Activated CD8-positive, alpha-beta memory T cell treated with anti-CD3 and anti-CD28 coated beads, Interleukin-2, amount 50 U/mL, for 4 hours (primary cell): ENCODE measurements at places on chromosomes 11 and 22.
A peak's percentile ranks its signal among the peaks of the same experiment; 100 is the strongest.

DNA sequence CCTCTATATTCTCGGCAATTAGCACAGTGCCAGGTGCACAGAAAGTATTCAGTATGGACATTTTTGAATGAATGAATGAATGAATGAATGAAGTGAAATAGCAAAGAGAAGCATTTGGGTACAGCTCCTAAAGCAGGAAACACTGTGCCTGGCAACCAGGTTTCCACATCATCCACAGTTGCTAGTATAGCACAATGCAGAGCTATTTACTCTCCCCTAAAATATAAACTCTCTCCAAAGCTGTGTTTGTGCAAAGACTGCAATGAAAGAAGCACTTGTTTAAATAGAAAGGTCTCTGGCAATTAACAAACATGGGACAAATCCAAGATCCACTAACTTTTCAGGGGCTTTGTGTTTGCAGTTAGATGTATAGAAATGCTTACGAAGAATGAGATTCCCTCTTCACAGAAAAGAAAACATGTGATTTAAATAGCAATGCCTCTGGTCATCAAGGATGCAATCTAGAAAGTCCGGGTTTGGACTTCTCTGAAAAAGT, 103.0 kb upstream of the OPCML start:
- no peak for DNase-seq

DNA sequence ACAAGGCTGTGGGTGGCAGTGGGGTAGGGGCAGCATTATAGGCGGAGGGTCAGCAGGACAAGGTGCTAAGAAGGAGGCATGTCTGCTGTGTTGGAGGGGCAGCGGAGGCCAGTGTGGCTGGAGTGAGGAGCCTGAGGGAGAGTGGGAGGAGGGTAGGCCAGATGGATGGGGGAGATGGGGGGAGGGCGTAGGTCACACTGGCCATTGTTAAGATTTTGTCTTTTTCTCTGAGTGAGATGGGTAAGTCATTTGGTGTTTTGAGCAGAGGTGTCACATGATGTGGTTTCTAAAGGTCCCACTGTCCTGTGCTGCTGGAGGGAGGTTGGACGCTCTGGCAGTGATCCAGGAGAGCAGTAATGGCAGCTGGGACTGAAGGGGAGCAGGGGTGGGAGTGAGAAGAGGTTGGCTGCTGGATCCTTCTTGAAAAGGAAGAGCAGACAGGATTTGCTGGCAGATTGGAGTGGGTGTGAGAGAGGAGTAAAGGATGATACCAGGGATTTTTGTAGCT, 9.8 kb downstream of the PPP6R3 start:
- DNase-seq: no peak

GRCh38 chr11:36672815-36673450, 74.9 kb upstream of the RAG2 start:
- no peak for DNase-seq

DNA sequence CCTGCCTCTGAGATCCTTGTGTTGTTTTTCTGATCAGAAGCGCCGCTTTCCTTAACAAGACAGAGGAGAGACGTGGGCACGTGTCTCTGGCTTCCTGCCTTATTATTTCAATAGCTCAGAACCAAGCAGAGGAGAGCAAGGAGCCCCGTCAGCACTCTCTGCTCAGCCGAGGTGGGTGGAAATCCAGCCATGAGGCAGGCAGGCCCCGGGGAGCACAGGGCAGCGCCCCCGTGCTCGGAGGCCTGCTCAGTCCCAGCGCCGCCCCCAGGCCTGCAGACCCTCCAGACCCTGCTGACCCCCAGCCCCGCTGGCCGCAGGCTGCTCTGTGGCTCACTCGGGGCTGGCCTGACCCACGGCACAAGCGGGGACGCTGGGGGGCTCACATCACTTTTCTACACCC, 162.8 kb downstream of the BRD1 start:
- no peak for DNase-seq

- DNase-seq: no peak
Measured at GRCh38 chr22:20741008-20741633, 32.8 kb upstream of the SERPIND1 start.

DNA sequence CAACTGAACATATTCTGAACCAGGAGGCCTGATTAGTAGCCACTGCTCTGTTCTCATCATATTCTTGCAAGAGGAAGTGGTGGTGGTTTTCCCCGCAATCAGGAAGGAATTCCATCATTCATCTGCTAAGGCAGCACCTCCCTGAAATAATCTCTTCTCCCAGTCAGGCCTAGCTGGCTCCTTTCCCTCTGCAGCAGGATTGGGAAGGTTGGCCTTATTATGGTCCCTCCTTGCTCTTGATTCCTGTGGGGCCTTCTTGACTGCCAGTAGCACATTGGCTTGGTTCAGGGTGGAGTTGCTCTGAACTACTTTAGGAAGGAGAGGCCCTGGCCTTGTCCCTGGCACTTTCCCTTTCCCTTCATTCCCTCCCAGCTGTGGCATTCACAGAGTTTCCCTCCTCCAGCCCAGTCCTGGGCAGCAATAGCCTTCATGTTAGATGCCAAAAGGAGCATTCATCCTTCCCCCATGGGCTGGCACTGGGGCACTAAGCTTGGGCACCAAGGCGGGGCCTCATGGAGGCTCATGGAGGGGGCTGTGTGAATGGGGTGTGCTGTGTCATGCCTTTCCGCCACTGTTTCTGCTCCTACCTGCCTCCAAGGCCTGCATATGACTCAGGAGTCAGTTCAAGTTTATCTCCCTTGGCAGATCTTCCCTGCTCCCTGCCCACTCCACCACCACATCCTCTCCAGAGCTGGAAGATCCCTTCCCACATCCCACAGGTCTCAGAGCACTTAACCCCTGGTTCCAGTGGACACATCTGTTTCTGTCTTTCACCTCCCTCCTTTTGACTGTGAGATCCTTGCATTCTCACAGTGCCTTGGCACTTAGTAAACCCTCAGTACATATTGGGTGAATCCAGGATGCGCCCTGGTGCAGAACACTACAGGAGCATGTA, 27.6 kb upstream of the CD44 start:
- DNase-seq: no peak

GRCh38 chr11:2708757-2709281, 9.0 kb upstream of the KCNQ1OT1 start:
- DNase-seq: no peak

DNA sequence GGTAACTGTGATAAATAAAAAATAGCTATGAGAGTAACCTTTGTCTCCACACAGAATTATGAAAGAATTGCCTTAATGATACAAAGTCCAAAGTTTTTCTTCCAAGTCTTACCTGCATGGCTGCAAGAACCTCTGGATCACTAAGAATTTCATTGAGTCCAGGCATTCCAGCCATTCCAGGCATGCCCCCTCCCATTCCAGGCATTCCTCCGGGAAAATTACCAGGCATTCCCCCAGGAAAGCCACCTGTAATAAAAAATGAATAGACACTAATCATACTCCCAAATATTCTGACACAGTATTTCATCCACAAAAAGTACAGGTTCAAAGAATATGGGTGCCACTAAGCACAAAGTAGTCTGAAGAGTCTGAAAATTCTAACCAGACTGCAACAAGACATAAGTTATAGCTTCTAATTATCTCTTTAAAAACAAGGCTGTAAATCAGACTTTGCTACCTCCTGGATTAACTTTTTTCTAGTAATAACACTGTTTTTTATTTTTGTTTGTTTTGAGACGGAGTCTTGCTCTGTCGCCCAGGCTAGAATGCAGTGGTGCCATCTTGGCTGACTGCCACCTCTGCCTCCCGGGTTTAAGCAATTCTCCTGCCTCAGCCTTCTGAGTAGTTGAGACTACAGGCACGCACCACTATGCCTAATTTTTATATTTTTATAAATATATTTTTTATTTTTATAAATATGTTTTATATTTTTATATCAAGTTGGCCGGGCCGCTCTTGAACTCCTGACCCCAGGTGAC, 8.0 kb upstream of the SLC25A17 start:
- DNase-seq: no peak

DNA sequence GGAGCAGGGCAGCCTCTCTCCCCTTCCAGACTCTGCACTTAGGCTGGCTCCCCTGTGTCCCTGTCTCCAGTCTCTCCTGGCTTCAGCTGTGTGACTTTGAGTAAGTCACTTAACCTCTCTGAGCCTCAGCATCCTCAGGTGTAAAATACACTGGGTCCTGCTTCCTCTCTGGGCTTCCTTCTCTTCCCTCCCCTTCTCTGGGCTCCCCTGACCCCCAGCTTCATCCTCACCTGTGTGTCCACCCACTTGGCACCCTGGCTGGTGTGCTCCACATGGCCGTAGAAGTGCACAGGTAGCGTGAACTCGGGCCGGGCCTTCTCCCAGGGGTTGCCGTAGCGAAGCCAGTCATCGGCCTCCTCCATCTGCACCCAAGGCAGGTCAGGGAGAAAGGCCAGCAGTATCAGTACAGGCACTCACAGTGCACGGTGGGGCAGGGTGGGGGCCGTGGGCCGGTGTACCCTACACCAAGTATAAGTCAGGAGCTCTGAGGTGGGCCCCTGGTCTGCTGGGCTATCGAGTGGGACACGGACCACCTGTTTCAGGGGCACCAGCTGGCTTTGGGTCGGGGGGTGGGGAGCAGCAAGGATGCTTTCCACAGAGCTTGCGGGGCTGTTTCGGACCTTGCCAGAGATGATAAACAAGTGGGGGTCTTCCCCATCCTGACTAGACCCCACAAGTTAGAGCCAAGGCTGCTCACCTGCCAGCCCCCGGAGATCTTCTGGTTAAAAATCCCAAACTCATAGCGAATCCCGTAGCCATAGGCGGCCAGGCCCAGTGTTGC, 2.0 kb downstream of the PYGM start:
- DNase-seq: peak; percentile 13

DNA sequence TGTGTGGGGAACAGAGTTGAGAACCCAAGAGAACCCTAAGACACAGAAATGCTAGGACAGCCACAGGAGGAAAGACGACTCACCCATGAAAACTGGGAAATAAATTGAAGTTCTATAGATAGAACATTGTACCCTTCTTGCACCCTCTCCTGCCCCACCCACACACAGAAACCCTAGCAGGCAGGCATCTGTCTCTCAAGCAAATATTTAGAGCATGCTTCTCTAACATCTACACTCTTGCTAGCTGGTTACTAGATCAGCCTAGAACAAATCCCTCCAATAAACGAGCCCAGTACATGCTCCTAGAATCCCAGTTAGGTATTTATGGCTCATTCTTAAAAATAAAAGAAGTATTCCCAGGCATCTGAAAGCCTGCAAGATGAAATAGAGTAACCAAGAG, 32.1 kb upstream of the CLPB start:
- no peak for DNase-seq

DNA sequence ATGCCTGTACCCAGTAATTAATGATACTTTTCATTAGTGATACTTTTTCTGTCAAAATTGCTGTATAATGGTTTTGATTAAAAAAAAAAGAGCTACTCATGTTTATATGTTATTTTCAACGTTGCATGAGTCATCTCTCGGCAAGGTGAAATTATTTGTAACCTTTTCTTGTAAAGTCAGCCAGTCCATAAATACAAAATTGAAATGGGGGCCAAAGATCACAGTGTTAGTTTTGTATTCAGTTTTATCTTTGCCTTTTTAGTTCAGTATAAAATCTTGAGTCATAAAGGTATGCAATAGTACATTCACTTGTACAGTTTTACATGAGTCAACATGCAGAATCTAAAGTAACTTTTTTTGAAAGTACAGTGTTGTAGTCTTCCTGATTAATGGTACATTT, 4.3 kb downstream of the ARHGEF12 start:
- no peak for DNase-seq

DNA sequence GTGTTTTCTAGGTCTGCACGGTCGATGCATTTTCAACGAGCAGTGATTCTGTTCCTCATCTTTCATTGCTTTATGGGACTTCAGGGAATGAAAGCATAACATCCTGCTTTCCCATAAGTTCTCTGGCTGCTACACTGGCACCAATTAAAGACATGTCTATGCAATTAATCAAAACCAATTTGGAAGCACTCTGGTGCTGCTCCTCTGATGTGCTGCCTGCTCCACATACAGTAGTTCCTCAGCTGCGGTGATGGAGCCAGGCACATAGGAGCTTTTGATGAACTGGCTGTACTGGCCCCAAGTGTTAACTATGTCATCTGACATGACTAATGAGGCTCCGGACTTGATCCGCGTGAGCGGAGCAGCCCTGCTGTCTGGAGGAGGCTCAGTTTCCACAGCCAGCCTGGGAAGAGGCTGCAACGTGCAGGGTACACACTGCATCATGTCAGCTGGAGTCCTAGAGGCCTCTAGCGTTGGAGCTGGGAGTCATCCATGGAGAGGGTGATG, 29.8 kb downstream of the GVQW3 start:
- no peak for DNase-seq

DNA sequence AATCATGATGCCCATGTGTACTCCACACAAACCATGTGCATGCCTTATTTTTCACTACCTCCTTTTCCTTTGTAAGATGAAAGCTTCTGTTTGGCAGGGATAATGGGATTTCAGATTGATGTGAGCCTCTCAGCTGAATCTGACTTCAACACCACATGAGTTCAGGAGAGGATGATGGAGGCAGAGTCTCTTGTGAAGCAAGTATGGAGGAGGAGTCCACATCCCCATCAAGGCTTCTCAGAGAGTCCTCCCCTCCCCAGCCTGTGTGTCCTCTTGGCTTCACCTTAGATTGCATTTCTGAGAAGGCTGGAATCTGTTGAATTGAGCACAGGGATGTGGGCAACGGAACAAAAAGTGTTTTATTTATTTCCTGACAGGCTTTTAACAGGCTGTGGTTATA, 370.4 kb downstream of the FAT3 start:
- no peak for DNase-seq

DNA sequence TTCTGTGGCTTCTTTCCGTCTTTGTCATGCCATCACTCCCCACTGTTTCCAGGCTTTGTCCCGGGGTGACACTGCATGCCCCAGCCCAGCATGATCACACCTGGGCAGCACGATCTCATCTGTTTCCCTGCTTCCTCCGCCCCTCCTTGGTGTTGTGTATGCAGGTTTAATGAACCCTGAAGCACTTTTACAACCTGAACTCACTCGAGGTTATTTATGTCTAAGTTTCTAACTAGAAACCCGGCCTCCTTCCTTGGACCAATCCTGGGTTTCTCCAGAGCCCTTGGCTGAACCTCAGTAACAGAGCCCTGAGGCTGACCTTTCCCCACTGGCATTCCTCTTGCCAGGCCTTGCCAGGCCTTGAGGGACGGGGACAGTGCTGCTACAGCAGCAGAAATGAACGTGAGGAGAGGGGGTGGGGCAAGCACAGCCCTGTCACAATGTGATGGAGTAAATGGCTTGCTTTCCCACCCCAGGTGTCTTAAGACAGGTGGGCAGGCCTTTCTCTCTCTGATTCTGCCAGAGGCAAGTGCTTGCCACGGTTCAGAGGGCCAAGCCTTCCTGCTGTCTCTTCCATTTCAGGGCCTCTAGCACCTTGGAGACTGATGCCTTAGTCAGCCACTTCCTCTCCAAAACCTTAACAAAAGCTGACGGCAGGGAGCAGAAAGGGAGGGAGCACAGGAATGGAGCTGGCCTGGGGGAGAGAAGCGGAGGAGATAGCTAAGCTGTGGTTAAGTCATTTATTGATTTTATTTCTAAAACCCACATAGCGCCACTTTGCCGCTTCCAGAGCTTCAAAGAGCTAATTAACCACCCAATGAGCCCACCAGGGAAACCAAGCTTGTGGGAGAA, 3.1 kb upstream of the PYGM start:
- no peak for DNase-seq

GRCh38 chr11:111001081-111001430, 244.5 kb upstream of the POU2AF2 start:
- DNase-seq: no peak
